GM13977 (cell line): ENCODE measurements at places on chromosomes 12 and 14.

DNA sequence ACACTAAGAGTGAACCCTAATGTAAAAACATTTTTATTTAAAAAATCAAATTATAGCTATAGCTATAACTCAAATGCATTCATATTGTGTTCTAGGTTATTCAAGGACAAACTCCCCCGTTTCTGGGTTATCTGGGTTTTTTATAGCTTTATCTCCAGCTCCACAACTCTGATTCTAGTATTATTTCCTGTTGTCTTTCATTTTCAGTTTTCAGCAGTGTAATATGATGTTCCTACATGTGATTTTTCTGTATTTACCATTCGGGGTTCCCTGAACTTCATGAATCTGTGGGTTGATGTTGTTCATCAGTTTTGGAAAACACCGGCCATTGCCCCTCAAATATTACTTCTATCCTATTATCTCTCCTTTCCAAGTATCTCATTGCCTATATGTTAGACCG is 221.9 kb upstream of the FOXN3 start:
- DNase-seq: no peak

- DNase-seq: no peak
Measured at GRCh38 chr12:10779103-10779502, 23.3 kb downstream of the TAS2R7 start.

DNA sequence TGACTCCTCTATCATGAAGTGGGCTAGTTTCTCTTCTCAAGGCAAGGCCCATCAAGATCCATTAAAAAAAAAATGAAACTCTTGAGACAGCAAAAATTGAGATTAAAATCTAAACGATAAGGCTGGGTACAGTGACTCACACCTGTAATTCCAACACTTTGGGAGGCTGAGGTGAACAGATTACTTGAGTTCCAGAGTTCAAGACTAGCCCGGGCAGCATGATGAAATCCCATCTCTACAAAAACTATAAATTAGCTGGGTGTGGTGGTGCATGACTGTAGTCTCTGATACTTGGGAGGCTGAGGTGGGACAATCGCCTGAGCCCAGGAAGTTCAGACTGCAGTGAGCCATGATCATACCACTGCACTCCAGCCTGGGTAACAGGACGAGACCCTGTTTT is 226.5 kb upstream of the SOX5 start:
- DNase-seq: no peak

DNA sequence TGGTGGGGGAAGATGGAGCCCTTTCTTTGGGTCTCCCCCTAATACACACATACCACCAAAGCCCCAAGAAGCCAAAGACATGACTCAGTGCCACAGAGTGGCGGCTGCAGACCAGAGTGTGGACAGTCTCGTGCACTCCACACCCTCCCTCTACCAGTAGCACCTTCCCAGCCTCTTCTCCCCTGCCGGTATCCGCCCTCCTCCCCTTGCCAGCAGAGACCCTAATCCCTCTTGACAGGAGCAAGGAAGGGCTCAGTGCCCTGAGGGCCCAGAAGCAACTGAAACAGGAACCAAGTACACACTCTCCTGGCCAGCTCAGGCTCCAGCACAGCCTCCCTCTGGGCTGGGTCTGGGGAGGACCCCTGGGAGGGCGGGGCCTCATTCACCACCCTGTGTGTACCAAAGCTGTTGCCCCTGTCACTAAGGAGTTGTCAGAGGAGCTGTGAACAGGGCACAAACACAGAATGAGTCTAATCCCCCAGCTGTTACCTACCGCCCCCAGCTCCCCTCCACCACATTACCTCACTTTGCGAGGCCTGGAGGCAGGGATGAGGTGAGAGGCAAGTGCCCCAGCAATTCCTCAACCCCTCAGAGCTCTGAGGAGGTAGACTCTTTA is 8.2 kb downstream of the SPRYD3 start:
- no peak for DNase-seq

GRCh38 chr12:76375470-76375869 is 27.3 kb upstream of the BBS10 start:
- no peak for DNase-seq

DNA sequence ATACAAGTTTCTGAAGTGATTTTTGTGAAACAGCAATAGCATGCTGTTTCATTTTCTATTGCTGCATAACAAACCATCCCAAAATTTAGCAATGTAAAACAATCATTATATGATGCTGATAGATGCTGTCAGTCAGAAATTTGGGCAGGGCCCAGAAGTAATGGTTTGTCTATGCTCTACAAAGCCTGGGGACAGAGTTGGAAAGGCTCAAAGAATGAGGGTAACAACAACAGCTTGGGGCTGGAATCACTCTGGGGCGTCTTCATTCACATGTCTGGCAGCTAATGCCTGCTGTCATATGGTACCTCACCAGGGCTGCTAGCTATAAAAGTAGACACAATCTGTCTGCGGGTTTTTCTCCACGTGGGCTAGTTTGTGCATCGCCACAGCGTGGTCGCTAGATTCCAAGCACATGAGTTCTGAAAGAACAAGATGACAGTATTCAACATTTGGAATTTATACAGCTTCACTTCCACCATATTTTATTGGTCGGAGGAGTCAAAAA is 176.5 kb downstream of the BMP4 start:
- no peak for DNase-seq

GRCh38 chr12:54561164-54561563 is 11.8 kb downstream of the PDE1B start:
- no peak for DNase-seq

GRCh38 chr14:52846591-52846990 is 55.2 kb upstream of the GNPNAT1 start:
- DNase-seq: no peak

GRCh38 chr12:124517260-124518050 is 50.0 kb downstream of the NCOR2 start:
- no peak for DNase-seq

- DNase-seq: no peak
Measured at GRCh38 chr12:42789808-42790760, 200.5 kb upstream of the PRICKLE1 start.

DNA sequence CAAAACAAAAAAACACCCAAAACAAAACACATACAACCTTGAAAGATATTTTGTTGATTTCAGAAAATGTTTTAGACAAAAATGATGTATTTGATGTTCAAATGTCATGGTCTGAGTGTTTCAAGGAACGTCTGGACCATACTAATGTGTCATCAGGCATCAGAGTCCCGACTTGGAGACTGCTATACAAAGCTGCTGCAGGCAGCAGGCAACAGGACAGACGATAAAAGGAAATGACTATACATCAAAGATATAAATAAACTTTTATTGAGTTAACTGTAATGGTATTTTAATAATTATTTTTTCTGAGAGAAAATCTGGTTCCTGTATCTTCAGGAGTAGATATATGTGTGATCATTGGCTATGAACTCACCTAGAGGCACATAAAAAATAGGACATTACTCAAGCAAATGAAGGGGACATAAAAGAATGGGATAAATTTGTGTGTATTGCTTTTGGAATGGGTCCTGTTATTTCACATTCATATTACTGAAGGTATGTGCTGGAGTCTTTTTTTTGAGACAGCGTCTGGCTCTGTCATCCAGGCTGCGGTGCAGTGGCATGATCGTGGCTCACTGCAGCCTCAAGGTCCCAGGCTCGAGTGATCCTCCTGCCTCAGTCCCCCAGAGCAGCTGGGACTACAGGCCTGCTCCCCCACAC is 87.3 kb upstream of the HECTD1 start:
- DNase-seq: no peak

GRCh38 chr14:64688031-64688430 is 16.2 kb upstream of the PLEKHG3 start:
- no peak for DNase-seq

- no peak for DNase-seq
Measured at GRCh38 chr12:20196767-20197166, 171.6 kb upstream of the PDE3A start.

- no peak for DNase-seq
Measured at GRCh38 chr14:31705731-31706130, 144.5 kb downstream of the NUBPL start.

- no peak for DNase-seq
Measured at GRCh38 chr12:105358789-105359188, 28.3 kb downstream of the C12orf75 start.

GRCh38 chr14:38120109-38120508 is 87.6 kb upstream of the SSTR1 start:
- no peak for DNase-seq

DNA sequence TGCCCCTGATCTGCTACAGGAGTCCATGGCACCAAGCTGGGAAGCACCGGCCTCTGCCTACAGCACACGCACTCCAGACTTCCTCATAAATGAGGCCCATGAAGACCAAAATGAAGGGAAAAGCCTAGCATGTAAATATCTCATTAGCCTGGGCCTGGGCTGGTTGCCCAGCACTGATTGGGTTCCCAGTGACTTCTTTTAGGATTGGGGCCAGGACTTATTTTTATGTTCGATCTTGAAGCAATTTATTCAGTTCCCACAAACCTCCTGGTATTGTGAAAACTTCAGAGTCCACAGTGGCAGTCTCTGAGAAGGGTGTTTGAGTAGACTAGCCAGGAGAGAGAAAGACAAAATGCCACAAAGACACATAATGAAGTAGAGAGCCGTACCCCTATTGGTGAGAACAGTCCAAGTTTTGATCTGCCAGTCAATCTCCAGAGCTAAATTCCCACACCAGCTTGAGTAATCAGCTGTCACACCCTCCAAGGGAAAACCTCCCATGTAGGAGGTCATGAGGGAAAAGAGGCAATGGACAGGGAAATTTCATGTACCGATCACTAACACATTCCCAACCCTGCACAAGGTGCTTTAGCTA is 78.2 kb downstream of the PHLDA1 start:
- no peak for DNase-seq

- no peak for DNase-seq
Measured at GRCh38 chr14:88327497-88327896, 4.4 kb upstream of the KCNK10 start.

- DNase-seq: no peak
Measured at GRCh38 chr14:104972301-104973134, 5.7 kb downstream of the AHNAK2 start.

GRCh38 chr12:103269946-103270345 is 225.8 kb downstream of the C12orf42 start:
- no peak for DNase-seq

DNA sequence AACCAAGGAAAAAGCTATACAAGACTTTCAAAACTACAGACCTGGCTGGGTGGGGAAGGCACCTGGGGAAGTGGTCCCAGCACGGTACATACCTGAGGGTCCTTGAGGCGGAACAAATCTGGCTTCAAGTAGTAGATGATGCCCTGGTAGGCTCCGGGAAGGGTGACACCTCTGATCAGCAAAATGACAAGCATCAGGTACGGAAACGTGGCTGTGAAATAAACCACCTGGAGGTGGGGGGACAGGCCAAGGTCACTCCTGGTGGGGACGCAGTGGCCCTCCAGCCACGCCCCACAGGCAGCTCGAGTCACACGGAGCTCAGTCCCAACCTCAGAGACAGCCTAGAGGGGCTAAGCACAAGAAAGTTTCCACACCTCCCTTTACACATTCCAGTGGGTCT is 15.3 kb downstream of the SLC6A12 start:
- no peak for DNase-seq
